ENCODE measurements at places on chromosomes 1 and 21.

DNA sequence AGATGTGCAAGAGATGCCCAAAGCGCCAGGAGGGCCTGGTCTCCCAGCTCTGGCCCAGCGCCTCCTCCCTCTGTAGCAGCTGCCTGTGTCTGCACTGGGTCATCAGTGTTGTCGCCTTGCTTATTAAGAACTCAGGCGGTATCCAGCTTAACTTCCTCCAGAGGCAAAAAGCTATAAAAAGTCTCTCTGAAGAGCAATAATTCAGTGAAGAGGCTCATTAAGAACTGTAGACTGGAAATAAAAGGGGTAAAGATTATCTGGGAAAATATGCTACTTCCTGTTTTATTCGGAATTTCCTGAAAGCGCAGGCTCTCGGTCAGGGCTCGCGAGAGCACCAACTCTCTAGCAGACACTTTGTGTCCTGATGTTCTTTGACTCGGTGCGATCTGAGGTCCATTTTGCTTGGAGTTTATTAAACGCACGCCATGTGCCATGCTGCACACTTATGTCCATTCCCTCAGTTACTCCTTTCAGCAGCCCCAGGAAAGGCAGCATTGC lies 70.4 kb downstream of the MRPS6 start:
- DNase-seq = no peak

DNA sequence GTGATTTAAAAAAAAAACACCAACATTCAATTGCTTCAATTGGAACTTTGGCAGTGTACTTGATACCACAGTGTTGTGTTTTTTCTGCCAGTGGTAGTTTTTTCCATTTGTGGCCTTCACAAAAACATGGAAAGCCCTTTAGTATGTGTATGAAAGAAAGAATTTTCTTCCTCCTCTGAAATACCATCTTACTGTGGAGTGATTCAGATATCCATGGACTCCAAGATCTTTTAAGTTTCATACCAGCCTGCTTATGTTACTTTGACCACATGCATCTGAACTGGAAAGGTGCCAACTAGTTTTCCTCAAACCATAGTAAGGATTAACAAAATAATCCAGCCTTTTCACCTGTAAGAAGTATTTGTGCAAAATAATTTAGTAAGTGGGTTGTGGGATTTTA lies 3.4 kb downstream of the PPP2R5A start:
- DNase-seq = peak; percentile 28

DNA sequence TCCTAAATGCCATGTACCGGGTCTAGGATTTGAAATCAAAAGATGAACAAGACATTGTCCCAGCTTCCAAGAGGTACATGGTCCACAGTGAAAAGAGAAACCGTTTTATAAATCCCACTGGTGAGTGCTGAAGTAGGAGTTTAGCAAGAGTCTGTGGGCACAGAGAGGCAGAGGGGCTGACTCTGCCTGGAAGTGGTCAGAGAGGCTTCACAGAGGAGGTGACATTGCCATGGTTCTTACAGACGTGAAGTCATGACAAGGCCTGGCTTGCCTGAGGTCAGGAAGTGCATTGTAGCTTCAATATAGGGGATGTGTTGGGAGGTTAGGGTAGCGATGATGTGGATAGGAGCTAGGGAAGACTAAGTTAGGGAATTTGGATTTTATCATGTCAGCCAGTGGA lies 28.4 kb downstream of the MAPKAPK2 start:
- DNase-seq = no peak

DNA sequence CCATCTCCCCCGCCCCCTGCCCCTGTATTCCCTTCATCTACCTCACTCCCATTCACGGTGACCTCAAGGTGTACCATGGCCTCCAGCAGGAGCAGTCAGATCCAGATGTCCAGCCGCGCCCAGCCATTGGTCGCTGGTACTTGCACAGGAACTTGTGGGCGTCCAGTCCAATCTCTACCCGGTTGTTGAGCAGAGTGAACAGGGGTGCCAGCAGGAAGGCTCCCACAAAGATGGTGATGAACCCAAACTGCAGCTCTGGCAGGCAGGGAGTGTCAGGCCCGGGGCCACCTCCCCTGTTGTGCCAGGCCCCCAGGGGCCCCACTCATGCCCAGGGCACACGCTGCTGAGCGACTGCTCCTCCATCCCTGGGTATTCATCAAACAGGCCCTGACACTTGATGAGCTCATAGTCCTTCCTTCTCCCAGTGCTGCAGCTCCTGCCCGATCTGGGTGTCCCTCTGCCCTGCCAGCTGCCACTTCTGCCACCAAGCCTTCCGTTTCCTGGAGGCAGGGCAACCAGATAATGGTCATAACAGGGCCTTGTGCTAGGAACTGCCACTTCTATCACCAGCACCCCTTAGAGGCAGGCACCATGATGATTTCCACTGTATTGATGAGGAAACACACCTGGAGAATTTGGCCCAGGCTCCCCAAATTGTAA lies 5.7 kb upstream of the ARHGEF19 start:
- DNase-seq = no peak

GRCh38 chr1:94002046-94002787 lies 93.0 kb upstream of the GCLM start:
- DNase-seq = no peak

DNA sequence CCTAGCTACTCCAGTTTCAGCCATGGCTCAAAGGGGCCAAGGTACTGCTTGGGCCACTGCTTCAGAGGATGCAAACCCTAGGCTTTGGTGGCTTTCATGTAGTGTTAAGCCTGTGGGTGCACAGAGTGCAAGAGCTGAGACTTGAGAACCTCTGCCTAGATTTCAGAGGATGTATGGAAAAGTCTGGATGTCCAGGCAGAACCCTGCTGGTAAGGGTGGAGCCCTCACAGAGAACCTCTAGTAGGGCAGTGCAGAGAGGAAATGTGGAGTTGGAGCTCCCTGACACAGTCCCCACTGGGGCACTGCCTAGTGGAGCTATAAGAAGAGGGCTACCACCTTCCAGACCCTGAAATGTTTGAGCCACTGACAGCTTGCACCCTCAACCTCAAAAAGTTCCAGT lies 16.2 kb downstream of the RIIAD1 start:
- DNase-seq = no peak

GRCh38 chr1:44941424-44942324 lies 44.7 kb downstream of the EIF2B3 start:
- no peak for DNase-seq

DNA sequence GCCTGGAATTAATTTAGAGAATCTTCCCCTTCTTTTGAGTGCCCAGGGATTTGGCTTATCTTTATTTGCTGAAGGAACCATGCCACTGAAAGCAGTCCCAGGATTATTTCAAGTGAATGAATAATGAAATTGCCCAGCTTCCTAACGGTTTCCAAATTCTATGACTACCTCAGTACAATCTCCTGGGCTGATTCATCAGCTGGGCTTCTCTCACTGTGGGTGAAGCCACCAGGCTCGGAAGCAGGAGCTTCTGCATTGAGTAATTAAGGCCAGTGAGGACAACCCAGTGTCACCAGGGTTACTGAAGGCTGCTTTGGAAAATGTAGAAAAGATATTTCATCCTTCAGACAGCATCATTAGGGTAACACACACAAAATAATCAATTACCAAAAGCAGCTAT lies 169.8 kb downstream of the DAB1 start:
- no peak for DNase-seq

GRCh38 chr1:200527670-200528069 lies 92.9 kb downstream of the KIF14 start:
- DNase-seq = no peak

DNA sequence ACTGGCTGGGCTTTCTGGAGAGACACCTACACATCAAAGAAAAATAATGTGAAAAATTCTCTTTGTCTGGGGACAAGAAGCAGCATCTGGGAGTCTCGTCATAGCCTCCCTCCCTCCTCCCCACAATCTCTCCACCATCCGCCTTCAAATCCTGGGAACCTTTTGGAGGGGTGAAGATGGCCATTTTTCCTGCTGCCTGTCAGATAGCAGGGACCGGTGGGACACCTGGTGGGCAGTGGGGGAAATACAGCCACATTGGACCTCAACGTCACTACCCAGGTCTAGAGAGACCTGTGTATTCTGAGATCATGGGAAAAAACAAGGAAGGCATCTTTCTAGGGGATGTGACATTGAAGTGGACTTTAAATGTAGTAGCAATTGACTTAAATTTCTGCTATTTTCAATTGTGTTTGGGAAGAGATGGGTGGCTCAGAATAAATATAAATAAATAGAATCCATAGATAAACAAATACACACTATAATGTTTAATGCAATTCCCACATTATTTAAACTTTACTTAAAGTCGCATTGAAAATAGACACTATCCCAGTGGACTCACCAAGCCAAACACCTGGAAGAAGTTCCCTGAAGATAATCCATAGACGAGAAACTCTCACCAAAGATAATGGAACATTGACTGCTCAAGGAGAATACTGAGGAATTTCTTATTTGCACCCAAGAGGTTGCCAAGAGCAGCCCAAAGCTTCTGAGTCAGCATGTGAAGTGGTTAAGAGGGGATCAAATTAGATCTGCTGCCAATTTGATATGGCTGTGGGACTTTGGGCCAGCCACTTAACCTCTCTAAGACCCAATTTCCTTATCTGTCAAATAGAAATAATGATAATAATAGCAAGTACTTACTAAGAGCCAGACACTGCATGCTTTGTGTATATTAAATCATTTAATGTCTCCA lies 147.6 kb upstream of the CAMK1G start:
- DNase-seq = peak; percentile 52

GRCh38 chr1:21175670-21176581 lies 771 bp downstream of the EIF4G3 start:
- DNase-seq = peak; percentile 62

DNA sequence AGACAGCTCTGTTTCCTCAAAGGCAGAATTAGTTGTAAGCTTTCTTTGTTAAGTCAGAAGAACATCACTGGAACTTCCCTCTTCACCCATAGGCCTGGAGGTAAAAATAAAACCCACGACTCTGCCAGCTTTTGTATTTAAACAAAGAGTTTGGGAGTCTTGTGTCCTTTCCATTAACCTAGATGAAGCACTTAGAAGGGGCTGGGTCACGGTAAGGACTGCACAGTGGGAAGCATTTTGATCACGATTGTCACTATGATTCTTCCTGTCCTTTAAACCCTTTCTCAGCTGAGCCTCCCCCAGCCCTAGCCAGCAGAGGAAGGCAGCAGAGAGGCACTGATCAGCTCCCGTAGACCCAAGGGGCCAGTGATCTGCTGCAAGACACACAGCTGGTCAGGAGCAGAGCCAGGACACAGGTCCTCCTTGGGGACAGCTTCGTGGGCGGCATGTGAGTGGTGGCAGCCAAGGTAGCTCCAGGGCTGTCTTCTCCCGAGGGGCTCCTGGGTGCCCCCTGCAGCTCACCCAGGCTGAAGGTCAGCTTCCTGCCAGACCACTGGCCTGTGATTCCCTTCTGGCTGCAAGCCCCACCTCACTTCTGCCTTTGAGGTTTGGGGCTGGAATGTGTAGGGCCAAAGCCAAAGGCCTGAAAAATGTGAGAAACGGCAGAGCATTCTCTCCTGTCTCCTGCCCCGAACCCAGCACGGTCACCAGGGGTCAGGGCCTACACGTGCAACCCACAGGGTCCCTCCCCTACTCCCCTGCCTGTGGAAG lies 4.0 kb upstream of the LAPTM5 start:
- DNase-seq = peak; percentile 47

DNA sequence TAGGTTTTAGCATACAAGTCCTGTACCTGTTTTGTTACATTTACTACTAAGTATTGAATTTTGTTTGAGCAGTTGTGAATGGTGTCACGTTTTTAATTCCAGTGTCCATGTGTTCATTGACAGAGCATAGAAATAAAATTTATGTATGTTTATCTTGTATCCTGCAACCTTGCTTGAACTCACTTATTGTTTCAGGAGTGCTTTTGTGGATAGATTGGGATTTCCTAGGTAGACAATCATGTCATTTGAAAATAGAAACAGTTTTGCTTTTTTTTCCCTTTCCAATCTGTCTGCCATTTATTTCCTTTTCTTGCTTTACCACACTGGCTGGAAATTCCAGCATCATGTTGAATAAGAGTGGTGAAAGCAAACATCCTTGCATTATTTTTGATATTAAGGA lies 15.0 kb upstream of the ABCG1 start:
- no peak for DNase-seq

DNA sequence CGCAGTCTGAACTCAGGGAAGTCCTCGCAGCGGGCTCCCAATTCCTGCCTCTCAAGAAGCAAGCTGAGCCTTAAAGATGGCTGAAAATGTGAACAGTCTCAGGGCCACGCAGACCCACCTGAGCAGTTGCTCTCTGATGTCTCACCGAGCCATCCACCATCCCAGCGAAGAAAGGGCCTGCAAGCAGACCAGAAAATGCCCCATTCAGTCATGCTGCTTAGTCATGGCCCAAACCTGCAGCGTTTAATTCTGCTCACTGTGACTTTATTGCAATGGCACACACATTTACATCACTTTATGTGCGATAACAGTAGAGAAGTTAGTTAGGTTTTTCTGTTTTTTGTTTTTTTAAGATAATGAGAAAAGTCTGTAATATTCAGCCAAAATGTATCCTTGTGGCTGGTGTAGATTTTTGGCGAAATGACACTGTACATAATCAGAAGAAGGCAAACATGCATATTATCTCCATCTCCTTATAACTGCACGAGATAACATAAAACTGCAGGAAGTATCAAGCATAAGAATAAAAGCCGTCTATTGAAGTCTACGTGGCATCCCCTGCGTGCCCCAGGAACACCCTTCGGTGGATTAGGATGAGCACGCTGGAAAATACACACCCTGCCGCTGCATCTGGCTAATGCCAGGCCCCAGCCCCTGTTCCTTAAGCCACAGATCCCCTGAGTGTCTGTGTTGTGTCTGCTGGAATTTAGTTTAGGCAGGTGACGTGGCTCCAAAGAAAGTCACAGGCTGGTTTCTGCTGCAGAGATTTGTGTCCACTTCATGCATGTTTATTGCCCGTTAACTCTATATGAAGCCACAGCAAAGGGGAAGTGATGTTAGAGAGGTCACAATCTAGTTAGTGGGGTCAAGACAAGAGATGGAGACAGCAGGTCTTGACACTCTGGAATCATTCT lies 119.8 kb upstream of the IRF2BP2 start:
- no peak for DNase-seq

- DNase-seq = no peak
Measured at GRCh38 chr1:231374394-231374793, 36.3 kb downstream of the SPRTN start.

GRCh38 chr1:117821774-117822482 lies 107.5 kb downstream of the GDAP2 start:
- peak; percentile 27 for DNase-seq

DNA sequence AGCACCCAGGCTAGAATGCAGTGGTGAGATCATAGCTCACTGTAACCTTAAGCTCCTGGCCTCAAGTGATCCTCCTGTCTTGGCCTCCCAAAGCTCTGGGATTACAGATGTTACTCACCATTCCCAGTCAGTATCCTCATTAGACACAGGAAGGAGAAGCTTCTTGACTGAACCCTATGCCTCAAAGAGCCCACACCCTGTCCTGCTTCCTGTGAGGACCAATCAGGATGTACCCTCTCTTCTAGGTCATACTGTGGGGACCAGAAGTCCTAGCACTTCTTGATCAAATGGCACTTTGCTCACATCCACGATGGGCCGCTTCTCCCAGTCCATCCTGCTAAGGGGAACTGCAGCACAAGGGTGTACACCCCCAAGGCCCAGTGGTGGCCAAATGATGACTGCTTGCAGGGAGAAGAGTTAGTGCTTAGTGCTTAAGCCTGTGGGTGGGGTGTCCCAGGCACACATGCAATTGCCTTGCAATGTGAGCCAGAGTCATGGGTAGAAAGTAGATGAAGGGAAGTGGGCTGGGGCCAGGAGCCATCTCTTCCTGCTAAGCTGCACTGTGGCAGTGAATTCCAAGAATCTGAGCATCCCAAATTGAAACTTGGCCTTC lies 9.8 kb downstream of the CD34 start:
- no peak for DNase-seq

GRCh38 chr1:34847094-34847493 lies 12.5 kb downstream of the SMIM12 start:
- no peak for DNase-seq

GRCh38 chr1:204377800-204378668 lies 18.3 kb upstream of the PLEKHA6 start:
- DNase-seq = no peak

- DNase-seq = no peak
Measured at GRCh38 chr1:246081138-246081702, 425.9 kb downstream of the SMYD3 start.

Measured in NAMALWA (cell line).